ENCODE measurements at places on chromosomes 5 and 9.

DNA sequence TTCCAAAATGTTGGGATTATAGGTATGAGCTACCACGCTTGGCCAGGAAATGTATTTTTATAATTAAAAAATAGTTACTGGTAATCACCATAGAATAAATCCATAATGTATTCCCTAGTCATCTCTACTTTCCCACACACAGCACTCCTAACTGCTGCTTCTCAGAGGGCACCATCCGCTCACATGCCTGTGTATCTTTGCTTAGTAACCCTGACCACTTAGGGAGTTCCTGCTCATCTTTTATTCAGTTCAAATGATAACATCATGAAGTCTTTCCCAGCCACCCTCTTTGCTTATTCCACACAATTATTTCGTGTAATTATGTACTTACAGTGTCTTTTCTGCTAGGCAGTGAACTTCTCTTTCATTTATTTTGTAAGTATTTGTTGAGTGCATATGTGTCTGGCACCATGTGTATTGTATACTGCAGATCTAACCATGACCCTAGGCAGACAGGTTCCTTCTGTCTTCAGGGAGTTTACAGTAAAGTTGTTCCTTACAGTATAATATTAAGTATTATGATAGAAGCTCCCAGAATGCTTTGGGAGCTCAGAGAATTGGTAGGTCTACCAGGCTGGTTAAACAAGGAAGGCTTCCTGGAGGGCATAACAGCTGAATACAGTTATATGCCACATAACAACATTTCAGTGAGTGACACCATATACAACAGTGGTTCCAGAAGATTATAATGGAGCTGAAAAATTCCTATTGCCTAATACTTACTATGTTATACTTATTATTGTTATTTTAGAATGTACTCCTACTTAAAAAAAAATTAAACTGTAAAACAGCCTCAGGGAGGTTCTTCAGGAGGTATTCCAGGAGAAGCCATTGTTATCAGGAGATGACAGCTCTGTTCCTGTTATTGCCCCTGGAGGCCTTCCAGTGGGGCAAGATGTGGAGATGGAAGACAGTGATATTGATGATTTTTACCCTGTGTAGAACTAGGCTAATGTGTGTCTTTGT is 39.2 kb downstream of the DCAF10 start:
- no peak for DNase-seq

- DNase-seq: no peak
Measured at GRCh38 chr5:125715216-125715615, 708.0 kb upstream of the GRAMD2B start.

DNA sequence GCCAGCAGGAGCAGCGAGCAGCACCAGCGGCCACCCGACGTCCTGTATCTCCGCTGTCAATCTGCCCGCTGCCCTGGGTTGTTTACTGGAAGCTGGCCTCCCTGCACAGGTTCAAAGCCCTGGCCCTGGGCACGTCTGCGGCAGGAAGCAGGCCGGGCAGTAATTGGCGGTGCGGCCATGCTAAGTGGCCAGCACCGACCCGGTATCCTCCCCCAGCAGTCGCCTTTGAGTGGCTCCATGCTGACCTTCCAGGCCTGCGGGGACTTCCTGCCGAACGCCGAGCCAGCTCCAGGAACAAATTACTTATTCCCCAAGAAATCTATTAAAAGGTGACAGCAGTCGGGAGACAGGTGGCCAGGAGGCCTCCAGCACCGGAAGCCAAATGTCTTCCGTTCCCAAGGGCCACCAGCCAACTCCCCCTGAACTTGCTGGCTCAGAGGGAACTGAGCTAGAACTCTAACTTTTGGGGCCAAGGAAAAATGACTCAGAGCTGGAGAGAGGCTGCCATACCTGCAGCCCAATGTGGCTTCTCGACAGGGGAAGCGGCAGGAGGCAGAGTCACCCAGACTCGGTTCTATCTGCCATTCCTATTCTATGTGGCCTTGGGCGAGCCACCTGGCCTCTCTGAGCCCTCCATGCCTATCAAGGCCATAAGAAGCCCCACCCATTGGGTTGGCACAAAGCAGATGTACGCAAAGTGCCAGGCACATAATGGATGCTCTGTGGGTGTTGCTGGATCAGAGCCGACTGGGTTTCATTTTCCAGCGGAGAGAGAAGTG is 13.7 kb upstream of the PSMB7 start:
- no peak for DNase-seq

GRCh38 chr5:102764381-102765004 is 9.4 kb downstream of the PAM start:
- DNase-seq: no peak

GRCh38 chr5:33180900-33181299 is 259.9 kb upstream of the TARS1 start:
- DNase-seq: no peak

DNA sequence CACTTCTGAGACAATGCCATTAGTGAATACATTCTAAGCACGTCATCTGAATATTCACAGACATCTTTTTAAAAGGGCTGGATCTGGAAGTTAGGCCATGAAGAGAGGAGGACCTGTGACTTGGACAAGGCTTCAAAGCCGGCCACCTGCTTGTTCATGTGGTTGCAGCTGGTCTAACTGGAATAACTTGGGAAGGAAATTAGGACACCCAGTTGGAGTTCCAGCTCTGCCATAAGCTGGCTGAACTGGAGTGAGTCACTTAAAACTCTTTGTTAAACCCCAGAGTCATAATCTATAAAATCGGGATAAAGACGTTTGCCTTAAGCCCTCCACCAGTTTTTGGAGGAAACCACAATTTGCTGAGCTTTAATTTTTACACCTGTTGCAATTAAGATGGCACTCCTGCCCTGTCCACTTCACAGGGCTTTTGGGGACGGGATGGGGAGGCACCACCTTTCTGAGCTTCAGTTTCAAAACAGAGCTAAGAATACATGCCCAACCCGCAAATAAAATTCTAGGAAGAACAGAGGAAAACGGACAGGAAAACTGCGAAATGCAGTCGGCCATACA is 536 bp upstream of the STX17 start:
- DNase-seq: no peak

DNA sequence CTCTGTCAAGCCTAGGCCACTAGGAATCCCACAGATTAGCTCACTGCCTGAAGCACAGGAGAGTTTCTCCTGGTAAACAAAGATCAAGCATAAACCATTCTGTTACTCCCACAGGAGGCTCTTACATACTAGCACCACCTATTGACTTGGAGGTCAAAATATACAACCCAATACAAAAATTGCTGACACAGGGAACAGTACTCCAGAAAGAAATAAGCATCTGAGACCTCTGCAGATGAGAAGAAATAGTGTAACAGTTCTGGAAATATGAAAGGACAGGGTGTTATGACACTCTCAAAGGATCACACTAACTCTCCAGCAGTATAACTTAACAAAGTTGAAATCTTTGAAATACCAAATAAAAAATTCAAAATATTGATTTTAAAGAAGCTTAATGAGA is 269.6 kb upstream of the ARRDC3 start:
- no peak for DNase-seq

DNA sequence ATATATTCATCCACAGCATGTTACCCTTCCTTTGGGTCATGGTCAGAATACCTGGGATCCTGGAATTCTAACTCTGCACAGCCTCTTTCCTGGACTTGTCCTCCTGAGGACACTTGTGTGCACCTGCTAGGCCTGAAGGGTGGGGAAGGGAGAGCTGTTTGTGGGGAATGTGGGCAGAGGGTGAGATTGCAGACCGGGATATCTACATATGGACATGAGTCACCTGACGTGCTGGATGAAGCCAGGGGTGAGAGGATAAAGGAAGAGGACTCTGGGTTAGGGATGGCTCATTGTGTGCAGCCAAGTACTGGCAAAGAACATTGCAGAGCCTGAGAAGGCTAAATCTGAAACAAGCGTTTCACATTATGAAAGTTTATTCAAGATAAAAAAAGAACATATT is 241.4 kb upstream of the RPS23 start:
- no peak for DNase-seq

DNA sequence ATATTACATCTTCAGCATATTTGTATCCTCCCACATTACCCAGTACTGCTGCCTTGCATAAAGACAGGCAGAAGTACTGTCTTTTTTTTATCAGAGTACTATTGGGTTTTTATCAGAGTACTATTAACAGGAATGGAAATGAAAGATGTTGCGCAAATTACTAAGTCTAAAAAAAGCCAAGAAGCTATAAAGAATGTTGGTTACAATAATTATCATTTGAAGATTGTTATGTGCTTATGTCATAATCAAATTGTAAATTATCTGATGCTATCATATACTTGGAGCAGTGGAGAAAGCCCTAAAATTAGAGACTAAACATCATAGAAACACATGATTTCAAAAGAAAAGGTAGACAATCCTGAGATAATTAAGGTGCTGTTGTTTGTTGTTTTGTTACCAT is 188.8 kb downstream of the CCDC192 start:
- no peak for DNase-seq

GRCh38 chr9:114076237-114077161 is 1.6 kb downstream of the AMBP start:
- DNase-seq: no peak

DNA sequence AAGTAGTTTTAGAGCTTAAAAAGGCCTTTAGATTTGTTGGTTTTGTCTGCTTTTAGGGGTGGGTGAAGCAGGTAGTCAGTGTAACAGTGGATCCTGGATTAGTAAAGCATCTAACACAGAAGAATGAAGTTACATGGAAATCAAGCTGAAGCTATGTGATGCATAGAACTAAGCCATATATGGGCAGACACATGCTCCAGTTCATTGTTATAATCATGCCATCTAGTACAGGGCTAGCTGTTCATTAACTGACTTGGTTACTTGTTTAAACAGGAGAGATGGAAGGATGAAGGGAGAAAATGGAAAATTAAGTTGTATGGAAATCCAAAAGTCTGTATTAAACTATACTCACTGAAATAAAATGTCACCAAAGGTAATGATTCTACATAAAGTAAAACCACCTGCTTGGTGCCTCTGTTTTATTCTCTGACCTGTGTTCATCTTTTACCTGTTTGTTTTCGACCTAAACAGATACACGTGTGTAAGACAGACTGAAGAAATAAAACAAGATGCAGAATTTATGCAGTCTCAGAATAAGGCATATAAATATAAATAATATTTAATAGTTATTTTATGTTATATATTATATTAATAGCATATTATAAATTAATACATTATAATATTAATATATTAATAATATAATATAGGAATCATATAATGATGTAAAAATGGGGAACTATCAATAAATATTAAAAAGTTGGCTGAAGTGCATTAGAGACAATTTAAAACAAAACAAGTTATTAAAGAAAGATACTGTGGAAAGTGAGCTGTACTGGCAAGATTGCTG is 33.9 kb downstream of the MRPS30 start:
- no peak for DNase-seq

DNA sequence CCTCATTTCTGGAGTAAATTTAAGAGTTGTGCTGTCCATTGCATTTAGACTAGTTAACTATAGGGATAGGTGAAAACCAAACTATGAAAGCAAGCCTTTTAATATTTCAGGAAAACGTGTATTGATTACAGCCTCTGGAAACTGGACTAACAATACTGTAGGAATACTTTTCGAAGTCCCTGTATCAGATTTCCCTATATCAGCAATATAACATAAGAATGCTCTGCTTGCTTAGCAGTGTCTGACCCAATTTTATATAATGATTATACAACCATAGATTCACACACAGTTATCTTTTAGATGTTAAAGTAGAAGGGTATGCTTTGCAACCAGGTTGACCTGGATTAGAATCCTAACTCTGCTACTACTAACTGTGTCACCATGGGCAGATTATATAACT is 203.1 kb downstream of the WDR70 start:
- no peak for DNase-seq

- no peak for DNase-seq
Measured at GRCh38 chr5:74885170-74885569, 19.0 kb upstream of the FAM169A start.

DNA sequence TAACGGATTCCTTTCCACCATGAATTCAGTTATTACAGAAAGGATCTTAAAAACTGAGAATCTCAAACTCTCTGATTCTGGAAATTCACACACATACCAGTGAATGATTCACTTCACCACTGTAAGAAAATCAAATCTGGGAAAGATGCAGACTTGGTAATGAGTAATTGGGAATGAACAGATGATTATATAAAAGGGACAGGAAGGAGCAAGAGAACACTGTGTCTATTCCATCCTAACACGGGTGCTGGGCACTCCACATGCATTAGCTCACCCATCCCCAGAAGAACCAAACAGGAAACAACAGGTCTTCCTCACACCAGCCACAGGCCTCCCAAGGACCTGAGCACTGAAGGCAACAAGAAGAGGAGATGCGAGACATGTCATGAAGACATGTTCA is 74.8 kb upstream of the ZNF622 start:
- no peak for DNase-seq

DNA sequence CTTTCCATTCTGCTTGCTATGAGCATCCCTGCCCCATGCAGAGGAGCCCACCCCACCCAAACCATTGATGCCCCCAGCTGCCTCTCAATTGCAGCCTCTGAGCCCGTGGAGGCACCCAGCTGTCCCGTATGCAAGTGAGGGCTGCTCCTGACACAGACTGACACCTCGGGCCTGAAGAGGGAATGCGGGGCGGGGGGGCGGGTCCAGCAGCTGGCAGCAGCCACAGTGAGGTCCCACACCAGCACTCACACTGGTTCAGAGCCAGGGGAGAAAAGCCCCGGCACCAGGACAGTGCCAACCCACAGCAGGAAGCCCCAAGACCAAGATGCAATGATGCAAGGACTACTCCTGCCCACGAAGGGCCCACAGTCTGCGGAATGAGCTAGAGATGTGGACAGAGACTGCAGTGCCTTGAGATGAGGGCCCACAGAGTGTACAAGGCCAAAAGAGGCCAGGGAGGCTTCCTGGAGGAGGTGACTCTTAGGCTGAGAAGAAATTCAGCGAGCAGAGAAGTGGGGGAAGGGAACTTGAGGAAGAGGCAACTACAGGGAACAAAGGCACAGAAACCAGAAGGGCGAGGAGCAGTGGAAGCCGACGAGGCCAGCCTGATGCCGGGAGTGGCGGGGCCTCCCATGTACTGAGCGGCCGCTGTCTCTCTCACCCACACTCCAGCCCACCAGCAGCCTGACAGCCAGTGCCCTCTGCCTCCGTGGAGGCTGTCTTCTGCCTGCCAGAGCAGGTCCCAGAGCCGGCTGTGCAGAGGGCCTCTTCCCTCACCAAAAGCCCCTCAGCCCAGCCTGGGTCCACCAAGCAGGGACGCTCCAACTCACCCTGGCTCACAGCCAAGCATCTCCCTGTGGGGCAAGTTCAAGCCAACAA is 9.2 kb downstream of the EEIG1 start:
- DNase-seq: no peak

GRCh38 chr5:14801792-14802191 is 69.8 kb downstream of the ANKH start:
- DNase-seq: no peak

DNA sequence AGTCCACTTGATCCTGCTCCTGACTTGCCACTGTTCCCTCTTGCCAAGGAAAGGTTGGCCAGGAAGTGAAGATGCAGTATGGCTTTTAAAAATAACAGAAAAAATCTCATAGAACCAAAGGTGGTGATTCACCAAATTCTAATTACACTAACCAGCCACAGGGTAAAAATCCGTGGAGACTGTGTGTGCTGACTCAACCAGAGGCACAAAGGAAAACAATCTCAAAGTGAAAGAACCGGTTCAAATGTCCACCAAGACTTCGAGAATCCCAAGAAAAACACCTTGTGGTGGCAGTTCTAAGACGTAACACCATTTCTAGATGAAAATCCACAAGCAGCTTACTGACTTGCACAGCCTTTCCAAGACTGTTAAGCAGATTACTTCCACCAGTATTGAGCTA is 279.1 kb downstream of the TLE1 start:
- DNase-seq: no peak

GRCh38 chr9:135338546-135338945 is 141.0 kb upstream of the PPP1R26 start:
- no peak for DNase-seq

Data from activated CD4-positive, alpha-beta T cell treated with anti-CD3 and anti-CD28 coated beads for 4 hours (primary cell).